ENCODE measurements at places on chromosomes 16 and 17.

DNA sequence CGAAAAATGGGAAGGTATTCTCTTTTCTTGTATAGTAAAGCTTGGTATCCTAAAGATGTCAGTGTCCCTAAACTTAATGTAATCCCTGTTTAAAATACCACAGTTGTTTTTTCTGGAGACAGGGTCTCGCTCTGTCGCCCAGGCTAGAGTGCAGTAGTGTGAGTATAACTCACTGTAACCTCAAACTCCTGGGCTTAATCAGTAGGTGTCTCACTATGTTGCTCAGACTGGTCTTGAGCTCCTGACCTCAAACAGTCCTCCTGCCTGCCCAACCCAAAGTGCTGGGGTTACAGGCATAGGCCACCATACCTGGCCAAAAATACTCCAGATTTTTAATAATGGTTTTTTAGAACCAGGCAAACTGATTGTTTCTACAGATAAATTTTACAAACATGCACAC lies 8.2 kb downstream of the DCAF7 start:
- no peak for DNase-seq

GRCh38 chr17:17703140-17703919 lies 22.1 kb downstream of the RAI1 start:
- DNase-seq, result no peak

DNA sequence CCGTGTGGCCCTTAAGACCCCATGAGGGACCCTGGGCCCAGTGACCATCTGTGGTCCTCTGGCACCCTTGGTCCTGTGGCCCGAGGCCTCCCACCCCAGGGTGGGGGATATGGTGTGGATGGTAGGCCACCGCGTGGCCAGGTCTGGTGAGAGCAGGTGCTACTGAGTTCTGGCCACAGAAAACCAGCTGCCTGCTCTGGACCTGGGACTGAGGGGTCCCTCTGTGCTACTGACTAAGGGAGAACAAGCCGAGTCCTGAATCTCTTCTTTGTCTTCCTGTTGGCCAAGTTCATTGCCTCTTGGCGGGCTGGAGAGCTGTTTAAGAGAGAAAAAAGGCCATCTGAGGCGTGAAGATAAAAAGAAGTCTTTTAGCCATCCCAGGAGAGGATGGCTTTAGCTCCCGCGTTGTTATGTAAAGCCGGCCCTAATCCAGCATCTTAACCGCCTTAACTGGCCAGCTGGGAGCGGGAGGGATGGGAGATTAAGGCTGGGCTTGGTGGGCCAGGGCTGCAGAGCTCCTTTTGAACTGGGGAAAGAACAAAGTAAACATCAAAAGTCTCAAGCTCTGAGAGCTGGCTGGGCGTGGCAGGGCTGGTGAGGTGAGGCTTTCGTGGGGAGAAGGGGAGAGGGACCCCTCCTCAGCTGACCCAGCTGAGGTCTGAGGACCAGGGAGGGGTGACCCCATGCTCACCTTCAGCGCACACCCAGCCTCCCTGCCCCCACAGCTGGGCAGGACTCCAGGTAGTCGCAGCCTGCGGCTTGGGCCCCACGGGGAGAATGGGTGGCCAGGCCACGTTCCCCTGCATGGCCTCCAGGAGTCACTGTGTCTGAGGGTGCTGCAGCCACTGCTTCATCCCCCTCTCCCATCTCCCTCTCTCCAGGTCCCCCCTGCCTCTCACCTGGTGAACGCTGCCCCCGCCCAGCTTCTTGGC lies 62.4 kb downstream of the NKD1 start:
- DNase-seq, result no peak

DNA sequence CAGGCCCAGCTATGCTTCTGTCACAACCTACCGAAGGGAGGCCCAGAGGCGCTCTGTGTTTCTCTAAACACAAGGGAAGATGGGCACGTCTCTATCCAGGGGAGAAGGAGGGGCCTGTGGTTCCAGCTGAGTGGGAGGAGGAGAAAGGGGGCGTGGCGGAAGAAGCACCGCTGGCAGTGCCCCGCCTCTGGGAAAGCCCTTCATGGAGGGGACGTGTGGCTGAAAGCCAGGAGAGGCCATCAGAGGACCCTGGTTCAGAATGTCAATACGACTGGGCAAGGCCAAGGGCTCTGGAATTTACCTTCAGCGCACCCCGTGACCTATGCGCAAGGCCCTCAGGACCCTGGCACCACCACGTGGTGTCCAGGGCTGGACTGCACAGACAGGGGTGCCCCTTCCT lies 12.3 kb upstream of the SLC38A8 start:
- no peak for DNase-seq

DNA sequence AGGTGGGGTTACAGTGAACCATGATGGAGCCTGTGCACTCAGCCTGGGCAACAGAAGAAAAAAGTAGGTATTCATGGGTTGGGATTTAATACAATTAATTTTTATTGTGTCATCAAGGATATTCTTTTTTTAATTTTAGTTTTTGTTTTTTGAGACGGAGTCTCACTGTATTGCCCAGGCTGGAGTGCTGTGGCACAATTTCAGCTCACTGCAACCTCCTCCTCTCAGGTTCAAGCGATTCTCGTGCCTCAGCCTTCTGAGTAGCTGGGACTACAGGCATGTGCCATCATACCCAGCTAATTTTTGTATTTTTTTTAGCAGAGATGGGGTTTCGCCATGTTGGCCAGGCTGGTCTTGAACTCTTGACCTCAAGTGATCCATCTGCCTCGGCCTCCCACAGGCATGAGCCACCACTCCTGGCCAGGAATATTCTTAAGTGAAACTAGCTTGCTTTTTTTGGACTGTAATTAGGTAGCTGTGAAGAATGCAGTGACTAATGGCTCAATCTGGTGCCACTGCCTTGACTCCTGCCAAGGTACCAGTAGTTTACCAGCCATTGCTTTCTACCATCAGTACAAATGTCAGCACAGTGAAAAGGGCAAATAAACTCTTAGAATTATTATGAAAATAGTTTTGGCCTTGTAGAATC lies 4.8 kb downstream of the PPM1D start:
- DNase-seq, result no peak

GRCh38 chr16:14553447-14553846 lies 76.6 kb downstream of the PARN start:
- no peak for DNase-seq

Data from right renal cortex interstitium (tissue), 3 donors.